ENCODE measurements at places on chromosomes 2 and 18.

DNA sequence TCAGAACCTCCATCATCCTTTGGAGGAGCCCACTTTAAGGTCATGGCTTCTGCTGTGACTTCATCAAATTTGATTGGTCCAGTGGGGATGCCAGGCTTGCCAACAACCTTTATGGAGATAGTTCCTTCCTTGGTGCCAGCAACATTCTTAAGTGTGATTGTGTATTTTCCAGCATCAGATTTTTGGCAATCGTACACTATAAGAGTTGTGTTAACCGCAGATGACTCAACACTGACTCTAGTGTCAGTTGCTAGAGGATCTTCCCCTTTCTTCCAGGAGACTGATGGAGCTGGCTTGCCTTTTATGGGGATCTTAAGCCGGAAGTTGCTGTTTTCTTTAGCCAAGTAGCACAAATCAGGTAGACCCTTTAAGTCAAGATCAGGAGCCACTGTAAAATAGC is 98.7 kb downstream of the PLEKHA3 start:
- DNase-seq: no peak

GRCh38 chr2:134020608-134021007 is 233.3 kb upstream of the MGAT5 start:
- no peak for DNase-seq

GRCh38 chr2:28406-28975 is 17.8 kb downstream of the FAM110C start:
- no peak for DNase-seq

- no peak for DNase-seq
Measured at GRCh38 chr2:133755480-133756300, 187.4 kb upstream of the NCKAP5 start.

DNA sequence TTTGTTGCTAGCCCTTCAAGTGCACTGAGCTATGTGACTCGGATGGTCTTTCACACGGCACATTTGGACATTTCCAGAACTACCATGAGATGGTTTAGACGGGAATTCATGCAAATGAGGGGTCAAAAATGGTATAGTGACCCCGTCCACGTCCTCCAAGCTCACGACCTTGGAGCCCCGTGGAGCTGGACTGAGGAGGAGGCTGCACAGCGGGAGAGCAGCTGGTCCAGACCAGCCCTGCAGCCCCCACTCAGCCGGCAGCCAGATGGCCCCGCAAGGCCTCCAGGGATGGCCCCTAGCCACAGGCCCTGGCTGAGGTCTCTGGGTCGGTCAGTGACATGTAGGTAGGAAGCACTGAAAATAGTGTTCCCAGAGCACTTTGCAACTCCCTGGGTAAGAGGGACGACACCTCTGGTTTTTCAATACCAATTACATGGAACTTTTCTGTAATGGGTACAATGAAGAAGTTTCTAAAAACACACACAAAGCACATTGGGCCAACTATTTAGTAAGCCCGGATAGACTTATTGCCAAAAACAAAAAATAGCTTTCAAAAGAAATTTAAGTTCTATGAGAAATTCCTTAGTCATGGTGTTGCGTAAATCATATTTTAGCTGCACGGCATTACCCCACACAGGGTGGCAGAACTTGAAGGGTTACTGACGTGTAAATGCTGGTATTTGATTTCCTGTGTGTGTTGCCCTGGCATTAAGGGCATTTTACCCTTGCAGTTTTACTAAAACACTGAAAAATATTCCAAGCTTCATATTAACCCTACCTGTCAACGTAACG is 88.8 kb downstream of the EPAS1 start:
- no peak for DNase-seq

DNA sequence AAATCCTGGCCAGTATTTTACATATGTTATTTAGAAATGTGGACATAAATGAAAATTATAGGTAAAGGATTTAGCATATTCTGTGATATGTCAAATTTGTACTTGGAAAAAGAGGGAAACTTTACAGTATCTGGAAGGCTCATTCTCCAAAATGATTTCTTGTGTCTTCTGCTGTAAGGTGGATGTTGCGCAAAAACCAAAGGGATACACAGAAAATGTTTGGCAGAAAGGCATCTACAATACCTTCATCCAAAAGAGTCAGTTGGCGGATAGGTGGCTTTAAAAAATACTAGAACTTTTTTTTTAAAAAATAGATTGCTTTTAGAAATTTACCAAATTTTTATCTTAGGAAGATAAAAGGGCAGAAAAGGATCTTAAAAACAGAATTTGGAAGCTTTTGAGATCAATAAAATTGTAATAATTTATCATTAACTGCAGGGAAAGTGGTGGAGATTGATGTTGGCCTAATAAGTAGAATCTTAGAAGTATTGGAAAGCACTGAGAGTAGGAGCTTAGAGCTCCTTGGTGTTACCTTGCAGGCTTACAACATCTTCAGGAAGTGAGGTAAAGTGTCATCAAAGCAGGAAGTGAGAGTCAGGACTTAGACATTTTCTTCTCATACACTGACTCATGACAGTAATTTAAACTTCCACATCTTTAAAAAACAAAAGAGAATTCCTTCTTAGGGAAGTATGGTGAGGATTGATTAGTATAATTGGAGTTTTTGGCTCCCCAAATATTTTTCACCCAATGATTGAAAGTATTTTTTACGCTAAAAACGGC is 2.1 kb downstream of the NABP1 start:
- no peak for DNase-seq

DNA sequence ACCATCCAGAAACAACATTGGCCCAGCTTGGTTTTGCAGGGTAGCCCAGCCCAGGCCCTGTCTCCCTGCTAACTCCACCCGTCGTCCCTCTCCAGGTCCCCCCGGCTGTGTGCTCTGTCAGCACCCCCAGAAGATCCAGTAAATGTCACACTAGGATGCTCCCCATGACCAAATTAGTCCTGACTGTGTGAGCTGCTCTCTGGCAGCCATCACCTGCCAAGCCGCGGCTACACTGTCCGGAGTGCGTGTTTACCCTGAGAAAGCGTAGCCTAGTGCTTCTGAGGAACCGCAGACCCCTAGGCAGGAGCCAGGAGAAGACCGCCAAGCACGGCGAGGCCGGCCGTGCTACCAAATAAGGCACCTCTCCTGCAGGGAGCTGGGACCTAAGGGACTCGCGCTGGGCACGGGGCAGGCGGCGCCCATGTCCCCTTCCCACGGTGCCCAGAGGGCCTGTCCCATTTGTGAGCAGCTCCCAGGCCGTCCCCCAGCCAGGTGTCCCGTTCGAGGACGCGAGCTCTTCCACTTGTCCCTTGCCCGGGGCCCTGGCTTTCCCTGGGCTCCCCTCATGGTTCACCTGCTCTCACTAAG is 849.9 kb downstream of the RNF144A start:
- no peak for DNase-seq

DNA sequence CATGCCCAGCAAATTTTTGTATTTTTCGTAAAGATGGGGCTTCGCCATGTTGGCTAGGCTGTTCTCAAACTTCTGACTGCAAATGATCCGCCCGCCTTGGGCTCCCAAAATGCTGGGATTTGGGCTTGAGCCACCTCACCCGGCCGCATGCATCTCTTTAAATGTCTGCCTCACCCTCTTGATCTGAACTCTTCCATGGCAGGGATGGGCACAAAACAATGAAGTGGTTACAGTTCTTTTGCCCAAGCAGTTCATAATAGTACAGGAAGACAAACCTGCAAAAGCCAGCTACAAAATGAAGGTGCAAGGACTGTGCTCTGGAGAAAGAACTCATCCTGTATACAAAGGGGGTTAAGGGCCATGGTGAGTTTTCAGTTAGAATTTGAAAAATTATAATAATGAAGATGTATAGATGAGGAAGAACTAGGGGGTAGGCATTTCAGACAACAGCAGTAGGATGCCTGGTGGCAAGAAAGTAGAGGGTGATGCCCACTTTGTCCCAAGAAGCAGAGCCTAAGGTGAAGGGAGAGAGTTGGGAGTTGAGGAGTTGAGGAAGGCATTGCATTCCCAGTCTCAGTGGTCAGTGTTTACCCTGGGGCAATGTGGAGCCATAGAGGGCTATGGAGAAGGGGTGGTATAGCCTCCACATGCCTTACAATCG is 160.8 kb upstream of the MYCN start:
- no peak for DNase-seq

GRCh38 chr2:60023256-60023985 is 530.0 kb downstream of the BCL11A start:
- no peak for DNase-seq

DNA sequence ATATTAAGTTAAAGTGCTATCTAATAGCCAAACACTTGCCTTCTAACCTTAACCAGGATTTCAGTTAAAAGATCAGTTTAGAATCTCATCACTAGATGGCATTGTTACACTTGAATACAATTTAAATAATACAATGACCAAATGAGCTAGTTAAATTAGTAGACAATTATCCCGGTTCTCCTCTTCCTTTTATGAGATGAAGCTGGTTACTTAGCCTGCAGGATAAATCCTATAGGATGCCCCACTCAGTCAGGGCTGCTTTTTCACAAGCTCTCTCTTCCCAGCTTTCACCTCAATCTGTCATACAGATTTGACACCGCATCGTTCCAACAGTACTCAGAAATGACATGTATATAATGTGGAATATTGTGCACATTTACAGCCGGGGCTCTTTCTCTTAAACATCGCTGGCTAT is 678.8 kb downstream of the KCNJ3 start:
- DNase-seq: no peak

- DNase-seq: no peak
Measured at GRCh38 chr2:86584151-86584913, 21.1 kb upstream of the CHMP3 start.

GRCh38 chr18:76461148-76461547 is 33.9 kb downstream of the ZNF516 start:
- no peak for DNase-seq

GRCh38 chr2:25324905-25325592 is 16.7 kb downstream of the DNMT3A start:
- no peak for DNase-seq

DNA sequence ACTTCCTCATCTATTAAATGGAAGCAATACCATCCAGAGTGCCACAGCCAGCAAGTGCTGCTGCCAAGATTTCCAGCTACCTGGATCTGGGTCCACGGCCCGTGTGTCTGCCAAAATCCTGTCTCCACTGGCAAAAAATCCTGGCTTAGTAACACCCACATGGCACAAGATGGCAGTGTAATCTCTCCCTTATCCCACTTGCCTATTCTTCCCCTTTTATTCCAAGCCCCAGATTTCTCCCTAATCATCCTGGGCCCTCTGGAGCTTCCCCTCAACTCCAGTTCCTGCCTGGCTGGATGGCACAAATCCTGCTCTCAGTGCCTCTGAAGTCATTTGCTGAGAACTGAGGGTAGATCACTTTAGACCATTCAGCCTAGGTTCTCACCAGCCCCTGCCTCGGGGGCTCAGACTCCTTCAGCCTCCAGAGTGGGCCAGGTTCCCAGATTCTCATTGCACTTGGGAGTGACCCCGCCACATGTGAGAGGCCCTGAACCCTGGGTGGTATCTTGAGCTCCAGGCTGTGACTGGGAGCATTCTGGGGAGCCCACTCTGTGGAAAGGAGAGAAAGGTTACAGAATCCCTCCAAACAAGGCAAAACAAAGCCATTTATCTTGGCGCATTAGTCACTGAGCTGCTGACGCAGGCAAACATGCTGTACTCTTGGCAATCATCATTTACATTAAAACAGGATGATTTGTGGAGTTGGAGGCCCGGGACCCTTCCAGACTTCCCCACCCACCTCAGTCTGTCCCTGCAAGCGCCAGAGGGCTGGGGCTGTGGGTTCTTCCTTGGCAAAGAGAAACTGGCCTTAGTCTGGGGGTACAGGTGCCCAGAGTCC is 325.8 kb downstream of the DYSF start:
- DNase-seq: no peak

DNA sequence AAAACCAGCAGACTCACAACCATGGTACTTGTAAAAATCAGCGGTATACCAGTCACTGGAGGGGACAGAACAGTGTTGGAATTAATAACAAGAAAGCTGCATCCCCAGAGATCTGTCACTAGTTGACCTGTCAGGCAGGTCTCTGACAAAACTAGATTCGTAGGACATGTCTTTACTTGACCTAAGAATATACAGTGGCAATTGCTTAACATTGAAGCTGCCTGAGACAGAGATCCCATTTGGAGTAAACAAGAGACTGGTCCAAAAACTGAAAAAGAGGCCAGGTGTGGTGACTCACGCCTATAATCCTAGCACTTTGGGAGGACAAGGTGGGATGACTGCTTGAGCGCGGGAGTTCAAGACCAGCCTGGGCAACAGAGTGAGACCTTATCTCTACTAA is 7.2 kb upstream of the SS18 start:
- DNase-seq: no peak

DNA sequence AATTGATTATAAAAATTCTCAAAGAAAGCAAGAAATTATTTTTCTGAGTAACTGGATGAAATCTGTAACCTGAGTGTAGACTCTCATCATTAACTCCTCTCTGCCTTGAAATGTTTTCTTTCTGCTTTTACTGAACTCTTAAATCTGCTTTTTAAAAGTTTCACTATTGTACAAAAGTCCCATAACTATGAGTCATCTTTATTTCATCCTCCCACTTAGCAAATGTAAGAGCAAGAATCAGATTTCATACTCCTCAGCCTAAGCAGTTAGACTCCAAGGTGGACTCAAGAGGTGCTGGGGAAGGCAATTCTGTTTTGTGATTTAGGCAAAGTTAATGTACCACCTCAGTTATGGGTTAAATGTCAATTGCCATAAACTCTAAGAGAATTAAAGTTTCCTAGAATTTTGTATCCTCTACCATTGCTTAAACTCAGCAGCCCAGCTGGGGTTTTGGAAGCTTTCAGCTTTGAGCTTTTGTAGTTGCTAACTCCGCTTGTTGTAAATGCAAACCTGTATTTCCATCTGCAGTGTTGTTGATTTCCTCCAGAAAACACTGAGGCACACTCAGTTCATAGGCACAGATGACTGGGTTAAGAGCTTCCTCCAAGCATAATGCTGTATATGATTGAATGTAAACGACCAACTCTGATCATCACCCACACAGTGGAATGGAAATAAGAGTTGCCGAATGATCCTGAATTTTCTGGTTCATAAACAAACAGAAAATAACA is 268.8 kb downstream of the ARHGAP15 start:
- DNase-seq: no peak

DNA sequence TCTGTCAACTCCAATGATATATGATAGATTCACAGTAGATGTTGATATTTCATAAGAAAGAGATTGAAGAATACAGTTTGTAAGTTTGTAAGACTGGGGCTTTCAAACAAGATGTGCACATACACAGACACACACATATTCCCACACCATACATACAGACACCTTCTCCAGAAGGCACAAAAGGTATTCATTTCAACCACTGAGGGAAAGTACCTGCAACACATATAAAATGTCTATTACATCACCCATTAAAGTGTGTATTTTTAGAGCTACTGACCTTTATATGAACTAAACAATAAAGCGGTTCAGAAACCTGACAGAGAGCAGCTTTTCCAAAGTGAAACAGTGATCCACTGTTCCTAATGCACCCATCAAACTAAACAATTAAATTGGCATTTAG is 53.3 kb downstream of the CCDC148 start:
- DNase-seq: no peak

- no peak for DNase-seq
Measured at GRCh38 chr18:59961070-59961469, 61.3 kb downstream of the PMAIP1 start.
